ENCODE measurements at places on chromosomes 16 and 17.

- no peak for DNase-seq
Observed at GRCh38 chr17:12431188-12431587, 234.5 kb upstream of the MYOCD start.

DNA sequence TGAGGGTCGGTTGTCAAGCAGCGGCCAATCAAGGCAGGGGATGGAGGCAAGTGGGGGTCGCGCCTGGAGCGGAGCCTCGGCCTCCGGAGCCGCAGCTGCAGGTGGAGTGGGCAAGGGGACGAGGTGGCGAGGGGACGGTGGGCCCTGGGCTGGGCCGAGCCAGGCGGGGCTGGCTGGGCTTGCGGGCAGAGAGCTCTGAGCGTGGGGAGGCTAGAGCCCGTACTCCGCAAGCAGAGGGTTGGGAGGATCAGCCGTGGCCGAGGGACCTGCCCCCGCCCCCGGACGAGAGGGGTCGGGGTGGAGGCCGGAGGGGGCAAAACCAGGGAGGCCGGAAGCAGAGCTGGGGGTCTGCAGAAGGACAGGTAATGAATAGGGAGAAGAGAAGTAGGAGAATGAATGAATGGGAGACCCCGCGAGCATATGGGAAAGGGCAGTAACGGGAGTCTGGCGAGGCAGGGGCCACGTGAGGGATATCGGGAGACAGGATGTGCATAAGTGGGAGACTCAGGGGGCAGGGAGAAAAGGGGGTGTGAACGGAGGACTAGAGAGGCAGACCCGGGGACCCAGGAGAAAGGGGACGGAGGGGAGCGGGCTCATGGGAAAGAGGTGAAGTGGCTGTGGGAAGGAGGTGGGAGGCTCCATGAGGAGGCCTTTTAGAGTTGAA lies at the start of gene KATNB1:
Gene KATNB1 (plus strand): TSS at position 16 of the 664 bp plus-strand sequence. CDS start 1,474 bp downstream, outside the sequence.
- no peak for DNase-seq

GRCh38 chr17:4381690-4382671 lies 15.5 kb upstream of the UBE2G1 start:
- no peak for DNase-seq

DNA sequence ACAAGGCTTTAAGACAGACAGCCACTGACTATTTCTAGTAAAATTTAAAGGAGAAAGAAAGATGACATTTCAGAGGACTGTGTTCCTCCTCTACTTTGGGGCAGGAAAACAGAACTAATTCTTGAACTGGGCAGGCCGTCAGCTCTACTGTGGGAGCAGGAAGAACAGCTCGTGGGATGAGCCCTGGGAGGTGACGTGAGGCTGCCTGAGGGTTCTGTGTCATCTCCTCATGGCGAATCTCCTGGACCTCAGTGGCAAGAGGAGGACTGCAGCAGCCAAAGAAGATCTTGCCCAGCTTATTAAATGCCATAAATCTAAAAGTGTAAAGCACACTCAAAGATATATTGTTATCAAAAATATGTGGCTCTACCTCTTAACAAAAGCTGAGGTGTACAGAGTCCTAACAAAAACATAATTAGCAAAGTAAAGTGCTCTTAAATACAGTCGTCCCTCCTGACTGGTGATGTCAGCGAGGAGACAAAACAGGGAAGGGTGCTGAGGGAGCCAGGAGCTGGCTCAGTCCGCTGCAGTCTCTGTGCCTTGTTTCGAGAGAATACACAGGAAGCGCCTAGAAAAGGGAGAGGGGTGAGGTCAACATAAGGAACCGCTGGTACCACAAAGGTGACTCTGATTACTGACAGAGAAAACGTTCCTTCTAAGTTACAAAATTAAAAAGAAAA lies 58.0 kb downstream of the CREBBP start:
- no peak for DNase-seq

GRCh38 chr17:40020146-40020545 lies 4.9 kb downstream of the CSF3 start:
- no peak for DNase-seq

GRCh38 chr16:51161440-51162195 lies 10.5 kb upstream of the SALL1 start:
- peak; percentile 24 for DNase-seq

- DNase-seq = no peak
Observed at GRCh38 chr17:67646472-67646871, 71.3 kb upstream of the NOL11 start.

GRCh38 chr16:81746566-81746965 lies 32.5 kb upstream of the PLCG2 start:
- no peak for DNase-seq

GRCh38 chr17:74078363-74078941 lies 125.0 kb upstream of the RPL38 start:
- no peak for DNase-seq

DNA sequence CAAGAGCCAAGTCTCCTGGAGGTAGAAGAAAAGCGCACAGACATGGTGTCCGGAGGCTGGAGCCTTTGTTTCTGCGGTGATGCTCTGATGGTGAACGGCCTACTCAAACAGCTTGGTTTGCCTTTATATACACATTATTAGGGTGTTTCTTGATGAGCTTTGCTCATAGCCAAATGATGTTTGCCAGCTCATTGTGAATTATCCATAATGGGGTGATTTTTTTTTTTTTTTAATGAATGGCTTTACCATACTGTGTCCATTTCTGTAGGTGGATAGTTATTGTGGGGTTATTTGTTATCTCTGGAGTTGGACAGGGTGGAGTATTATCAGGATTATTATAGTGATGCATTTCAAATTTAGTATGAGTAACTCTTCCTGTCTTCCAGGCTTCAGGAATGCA lies at the start of gene KRT27:
Gene KRT27 (minus strand): TSS at position 101 of the 400 bp plus-strand sequence. CDS start 57 bp downstream, at position 44.
- no peak for DNase-seq

- DNase-seq = peak; percentile 29
Observed at GRCh38 chr16:49399594-49400364, 26.2 kb downstream of the C16orf78 start.

- DNase-seq = no peak
Observed at GRCh38 chr17:12743046-12743445, 46.3 kb upstream of the ARHGAP44 start.

- no peak for DNase-seq
Observed at GRCh38 chr16:47849736-47850135, 306.1 kb downstream of the ABCC12 start.

DNA sequence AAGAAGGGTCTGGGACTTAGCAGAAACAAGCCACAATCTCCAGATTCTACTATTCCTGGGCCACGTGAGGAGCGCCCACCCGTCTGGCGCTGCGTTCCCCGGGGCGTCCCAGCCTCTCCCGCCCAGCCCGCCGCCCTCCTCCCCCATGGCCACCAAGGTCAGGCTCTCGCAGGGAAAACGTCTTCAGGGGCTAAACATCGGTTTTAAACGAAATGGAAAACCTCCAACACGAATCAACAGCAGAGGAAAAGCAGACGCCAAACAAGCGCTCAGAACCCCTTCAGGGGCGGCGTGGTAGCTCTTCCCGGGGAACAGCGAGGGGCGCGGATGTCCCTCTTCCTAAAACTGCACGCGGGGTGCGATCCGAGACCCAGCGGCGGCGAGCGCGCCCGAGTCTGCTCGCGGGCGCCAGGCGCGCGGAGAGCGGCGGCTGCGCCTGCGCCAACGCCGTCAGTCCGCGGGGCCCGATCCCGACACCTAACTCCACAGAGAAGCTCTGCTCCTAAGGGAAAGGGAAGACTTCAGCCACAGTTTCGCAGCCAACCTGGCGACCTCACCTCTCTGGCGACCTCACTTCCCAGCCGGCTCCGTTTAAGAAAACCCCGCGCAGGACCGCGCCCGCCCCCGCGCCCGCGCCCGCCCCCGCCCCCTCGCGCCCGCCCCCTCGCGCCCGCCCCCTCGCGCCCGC lies 505 bp upstream of the COG1 start:
- peak; percentile 80 for DNase-seq

DNA sequence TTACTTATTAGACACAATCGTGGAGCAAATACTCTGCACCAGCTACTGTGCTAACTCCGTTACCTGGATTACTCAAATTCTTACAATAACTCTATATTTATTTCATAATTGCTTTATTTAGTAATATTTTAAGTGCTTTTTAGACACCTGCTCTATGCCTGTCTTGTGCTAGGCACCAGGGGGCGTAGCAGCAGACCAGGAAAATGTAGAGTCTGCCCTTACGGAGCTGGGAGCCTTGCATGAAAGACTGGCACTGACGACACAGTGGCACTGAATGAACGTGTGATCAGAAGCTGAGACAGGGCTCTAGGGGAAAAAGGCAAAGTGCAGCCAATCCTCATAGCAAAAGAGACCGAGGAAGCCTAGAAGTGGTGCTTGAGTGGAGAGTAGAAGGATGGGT lies 486.5 kb downstream of the CDH13 start:
- peak; percentile 4 for DNase-seq

GRCh38 chr16:4416200-4417032 lies at the start of gene CORO7:
Gene CORO7, minus strand, starts transcription at chr16:4416596. Its CDS starts 78 bp downstream, at chr16:4416518.
- peak; percentile 99 for DNase-seq

DNA sequence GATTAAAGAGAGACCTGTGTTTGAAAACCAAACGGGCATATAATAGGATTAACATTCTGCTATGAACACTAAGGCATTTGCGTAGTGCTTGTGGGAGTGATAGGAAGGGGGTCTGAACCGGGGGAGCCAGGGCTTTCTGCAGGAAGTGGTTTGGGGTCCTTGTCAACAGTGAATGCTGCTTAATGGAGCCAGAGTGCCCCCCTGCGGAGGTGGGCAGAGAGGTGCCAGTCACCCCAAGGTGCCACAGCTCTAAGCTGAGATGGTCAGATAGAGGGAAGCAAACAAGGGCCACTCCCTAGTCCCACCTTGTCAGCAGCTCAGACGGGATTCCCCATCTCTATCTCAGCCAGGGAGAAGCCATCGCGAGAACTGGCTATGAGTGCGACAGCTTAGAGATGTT lies 17.7 kb downstream of the NAA60 start:
- no peak for DNase-seq

- DNase-seq = no peak
Observed at GRCh38 chr17:64622931-64623654, 39.0 kb downstream of the SMURF2 start.

DNA sequence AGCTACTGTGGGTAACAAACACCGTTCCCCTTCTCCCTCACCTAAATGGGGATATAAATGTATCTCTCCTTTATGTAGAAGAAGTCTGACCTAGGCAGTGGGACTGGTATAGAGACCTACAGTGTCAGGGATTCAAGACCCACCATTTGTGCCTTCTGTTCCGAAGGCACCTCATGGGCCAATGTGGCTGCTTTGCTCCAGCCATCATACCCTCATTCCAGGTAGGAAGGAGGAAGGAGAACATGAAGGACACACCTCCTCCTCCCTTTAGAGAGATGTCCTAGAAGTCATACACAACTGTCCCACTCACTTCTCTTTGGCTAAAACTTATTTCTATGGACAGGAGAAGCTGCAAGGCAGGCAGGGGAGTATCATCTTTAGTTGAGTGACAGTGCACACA lies 8.3 kb upstream of the CRISPLD2 start:
- DNase-seq = no peak

DNA sequence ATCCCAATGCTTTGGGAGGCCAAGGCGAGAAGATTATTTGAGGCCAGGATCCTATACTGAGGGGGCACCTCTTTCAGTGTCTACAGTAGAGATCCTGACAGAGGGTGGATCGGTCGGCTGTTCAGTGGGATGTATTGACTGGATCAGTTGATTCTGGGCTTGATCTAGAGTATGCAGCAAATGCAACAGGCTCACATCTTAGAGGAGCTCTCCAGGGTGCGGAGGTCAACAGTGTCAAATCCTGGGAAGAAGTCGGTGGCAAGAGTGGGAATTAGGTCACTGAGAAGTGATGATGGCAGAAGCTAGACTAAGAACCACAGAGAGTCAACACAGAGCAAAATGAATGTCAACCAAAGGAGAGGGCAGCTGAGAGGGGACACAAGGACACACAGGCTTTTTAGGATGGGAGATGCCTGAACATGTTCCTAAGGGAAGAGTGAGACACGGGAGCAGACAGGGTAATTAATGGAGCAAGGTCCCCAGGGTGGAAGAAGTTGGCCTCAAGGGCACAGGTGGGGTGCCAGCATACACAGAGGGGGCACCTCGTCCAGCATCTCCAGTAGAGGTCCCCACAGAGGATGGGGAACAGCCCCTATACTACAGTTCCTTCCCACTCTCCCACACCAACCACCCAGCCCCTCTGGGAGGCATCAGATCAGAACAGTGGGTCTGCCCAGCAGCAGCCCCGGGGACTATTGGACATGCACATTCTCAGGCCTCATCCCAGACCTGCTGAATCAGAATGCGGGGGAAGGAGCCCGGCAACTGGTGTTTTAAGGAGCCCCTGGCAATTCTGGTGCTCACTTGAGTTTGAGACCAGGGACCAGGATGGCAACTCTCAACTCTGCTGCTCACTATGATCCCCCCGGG lies 10.0 kb upstream of the CYTH1 start:
- DNase-seq = no peak

- DNase-seq = no peak
Observed at GRCh38 chr17:5971969-5972368, 98.2 kb upstream of the WSCD1 start.

DNA sequence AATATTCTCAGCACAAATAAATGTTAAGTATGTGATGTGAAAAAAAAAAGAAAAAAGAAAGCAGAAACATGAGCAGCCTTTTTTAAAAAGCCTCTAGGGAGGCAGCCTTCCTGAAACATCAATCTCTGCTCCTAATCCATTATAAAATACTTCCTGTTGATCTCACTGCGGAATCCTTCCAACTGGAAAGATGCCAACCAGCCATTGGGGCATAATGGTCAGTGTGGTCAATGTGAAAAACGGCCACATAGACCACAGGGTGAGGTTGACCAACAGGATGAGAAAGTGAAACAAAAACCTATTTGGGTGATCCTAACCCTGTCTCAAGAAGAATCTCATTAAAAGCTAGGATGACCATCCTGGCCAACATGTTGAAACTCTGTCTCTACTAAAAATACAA lies 26.1 kb upstream of the ABCA8 start:
- DNase-seq = no peak

- DNase-seq = no peak
Observed at GRCh38 chr16:2229632-2230250, 6.3 kb downstream of the E4F1 start.

DNA sequence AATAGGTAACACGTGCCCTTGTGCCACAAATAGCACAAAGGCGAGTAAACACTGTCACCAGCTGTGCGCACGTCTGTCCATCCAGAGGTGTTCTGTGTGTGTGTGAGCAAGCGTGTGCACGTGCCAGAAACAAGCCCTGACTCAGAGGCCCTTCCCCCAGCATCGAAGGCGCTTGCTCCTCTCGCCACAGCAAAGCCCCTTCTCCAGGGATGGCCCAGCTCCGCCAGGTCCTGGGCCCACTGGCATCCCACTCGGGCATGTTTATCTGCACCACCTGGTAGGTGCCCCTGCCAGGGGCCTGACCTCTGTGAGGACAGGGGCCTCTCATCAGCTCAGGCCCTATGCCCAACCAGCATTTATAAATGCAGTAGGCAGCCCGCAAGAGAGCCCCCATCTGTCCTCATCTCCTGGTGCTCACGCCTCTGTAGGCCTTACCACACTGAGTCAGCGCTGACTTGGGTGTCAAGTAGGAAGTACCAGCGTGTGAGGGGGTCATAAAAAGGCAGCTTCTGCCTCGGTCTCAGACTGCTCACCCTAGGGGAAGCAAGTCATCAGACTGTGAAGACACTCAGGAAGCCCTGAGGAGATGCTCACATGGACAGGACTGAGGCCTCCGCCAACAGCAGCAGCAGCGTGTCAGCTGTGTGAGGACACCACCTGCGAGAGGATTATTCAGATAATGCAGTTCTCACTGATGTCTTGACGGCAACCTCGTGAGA lies 10.8 kb downstream of the TMEM235 start:
- DNase-seq = no peak

GRCh38 chr17:77372444-77373298 lies 231.9 kb downstream of the SEC14L1 start:
- DNase-seq = peak; percentile 58

GRCh38 chr17:62111562-62112171 lies 46.6 kb upstream of the MED13 start:
- no peak for DNase-seq

GRCh38 chr17:14748036-14748710 lies 447.3 kb downstream of the HS3ST3B1 start:
- no peak for DNase-seq

Measured in RPMI8226 (cell line).